ENCODE measurements at places on chromosomes 12 and 14.
A peak's percentile ranks its signal among the peaks of the same experiment; 100 is the strongest.

GRCh38 chr12:104456417-104456949 is at the start of gene CHST11:
TSS of gene CHST11 (plus strand) at chr12:104456948.
- DNase-seq: peak; percentile 91

DNA sequence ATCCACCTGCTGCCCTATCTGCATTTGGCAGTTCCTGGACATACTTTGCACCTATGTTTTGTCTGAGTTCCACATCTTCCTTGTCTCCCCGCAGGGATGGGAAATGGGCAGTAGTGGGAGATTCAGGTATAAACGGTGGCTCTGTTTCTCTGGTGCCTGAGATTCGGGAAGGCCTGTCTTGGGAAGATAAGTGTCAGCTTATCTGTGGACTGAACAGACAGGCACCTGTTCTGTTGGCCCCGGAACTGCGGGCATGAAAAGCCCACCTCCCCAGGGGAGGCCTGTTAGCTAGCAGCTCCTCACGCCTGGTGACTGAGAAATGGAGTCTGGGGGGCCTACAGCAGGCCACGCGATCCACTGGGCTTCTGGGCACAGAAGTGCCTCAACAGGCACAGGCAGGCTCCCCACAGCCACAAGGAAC is 5.8 kb downstream of the PHB2 start:
- DNase-seq: no peak

- no peak for DNase-seq
Observed at GRCh38 chr14:45728434-45729225, 475.6 kb upstream of the MIS18BP1 start.

DNA sequence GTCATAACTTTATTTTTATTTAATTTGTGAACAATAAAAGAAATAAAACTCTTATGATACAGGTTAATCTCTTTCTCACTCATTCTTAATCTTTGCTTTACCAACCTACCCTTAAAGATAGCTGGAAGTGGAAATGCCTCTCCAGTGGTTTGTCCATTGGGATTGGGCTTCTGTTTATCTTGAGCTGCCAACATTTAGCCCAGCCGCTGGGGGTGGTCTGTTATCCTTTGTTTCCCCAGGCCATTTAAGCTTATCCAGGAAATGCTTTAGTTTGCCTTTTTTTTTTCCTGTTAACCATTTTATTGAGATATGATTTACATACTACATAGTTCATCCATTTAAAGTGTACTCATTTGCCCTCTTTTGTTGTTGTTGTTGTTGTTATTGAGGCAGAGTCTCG is 8.2 kb downstream of the TDG start:
- DNase-seq: no peak

DNA sequence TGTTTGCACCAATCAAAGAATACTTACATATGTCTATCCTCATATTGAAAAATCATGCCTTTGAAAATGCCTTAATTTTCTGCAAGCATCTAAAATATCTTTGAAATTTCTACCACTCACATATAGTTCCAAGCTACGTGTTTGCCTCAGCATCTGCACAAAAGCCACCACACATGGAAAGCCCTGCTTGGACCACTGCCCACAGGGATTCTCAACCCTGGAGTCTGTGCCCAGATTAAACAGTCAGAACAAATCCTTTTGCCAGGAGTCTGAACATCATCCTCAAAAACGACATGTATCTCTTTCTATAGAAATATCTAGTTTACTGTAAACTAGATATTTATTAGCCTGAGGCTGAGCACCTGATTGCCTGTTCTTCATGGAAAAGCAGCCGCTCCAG is 32.6 kb downstream of the ARMH4 start:
- no peak for DNase-seq

DNA sequence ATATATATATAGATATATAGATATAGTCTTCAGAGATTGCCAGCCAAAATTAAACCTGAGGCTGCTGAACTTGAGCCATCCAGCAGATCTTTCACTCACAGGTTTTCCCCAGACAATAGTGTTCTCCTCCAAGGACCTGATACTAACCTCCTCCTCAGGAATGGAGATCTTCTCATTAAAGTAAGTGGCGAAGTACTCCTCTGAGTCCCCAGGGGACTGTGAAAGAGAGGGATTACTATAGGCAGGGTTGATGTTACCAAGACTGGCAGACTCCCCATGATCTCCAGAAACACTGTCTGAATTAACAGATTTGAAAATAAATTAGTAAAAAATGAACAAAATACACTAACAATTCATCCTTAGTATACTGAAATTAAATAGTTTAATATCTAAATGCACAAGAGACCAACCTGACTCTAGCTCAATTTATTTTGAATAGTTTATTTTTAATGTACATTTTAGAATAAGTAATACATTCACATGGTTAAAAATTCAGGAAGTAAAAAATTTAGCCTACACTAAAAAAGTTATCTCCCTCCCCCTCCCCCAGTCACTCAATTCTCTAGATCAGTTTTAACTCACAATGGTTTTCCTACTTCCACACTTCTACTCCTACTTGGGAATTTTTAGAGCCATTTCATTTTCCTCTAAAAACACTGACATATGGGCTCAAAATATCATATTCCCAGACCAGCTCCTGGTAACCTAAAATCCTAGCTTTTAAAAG is 17.7 kb downstream of the SLC11A2 start:
- DNase-seq: no peak

DNA sequence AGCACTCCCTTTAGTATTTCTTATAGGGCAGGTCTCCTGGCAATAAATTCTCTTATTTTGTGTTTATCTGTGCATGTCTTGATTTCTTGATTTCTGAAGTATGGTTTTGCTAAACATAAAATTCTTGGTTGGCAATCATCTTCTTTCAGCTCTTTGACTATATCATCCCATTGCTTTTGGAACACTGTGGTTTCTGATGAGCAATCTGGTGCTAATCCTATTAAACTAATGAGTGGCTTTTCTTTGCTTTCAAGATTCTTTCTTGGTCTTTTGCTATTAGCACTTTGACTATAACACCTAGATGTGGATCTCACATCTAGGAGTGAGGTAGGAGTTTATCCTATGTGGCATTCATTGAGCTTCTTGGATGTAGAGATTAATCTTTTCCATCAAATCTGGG is 120.7 kb upstream of the MED13L start:
- no peak for DNase-seq

DNA sequence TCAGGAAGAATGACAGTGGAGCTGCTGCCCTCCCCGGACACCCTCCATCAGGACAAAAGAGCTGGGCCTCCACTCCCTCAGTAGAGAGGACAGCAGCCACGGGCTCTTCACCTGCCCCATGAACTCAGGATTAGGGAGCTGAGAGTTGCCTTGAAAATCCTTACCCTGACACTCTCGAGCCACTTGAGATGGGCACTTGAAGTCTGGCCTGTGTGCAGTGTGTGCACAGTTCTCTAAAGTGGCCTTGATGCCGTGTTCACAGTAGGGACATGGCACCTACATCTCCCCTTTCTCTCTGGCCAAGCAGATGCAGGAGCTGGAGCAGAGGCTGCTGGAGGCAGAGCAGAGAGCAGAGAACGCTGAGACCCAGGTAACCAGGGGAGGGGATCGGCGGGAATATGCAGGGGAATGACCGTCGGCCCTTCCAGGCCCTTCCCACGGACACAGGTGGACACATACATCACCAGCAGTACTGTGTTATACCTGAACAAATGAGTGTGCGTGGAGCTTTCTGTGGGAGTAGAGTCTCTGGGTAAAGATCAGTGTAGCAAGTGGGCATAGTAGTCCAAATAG is 22.5 kb downstream of the PLEKHH1 start:
- DNase-seq: no peak

DNA sequence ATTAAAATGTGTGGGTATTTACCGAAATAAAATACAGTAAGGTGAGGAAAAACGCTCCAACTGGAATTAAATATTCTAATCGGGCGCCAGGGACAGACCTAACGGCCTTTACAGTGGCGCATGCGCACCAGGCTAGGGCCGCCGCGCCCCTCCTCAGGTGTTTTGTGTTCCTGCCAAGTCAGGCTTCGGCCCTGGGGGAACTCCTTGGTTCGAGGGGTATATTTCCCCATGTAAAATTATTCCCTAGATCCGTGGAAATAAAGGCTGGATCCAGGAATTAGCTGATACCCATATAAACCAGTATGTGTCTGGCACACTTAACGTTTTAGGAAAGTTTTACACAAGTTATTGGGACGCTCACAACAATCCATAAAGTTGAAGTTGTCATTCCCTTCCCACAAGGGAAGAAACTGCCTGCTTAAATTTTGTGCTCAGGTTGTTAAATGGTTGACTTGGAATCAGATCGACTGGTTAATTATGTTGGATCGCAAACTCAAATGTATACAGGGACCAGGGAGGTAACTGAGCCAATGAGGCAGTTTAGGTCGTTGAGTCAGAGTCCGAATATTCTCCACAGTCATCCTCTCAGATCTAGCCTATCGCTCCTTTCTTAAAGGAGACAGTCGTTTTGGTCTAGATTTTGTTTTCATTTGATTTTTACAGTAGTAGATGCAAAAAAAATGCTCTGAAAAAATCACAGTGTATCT is 621 bp upstream of the ANAPC7 start:
- peak; percentile 90 for DNase-seq

GRCh38 chr14:94401083-94401482 is 12.7 kb upstream of the SERPINA1 start:
- DNase-seq: no peak

DNA sequence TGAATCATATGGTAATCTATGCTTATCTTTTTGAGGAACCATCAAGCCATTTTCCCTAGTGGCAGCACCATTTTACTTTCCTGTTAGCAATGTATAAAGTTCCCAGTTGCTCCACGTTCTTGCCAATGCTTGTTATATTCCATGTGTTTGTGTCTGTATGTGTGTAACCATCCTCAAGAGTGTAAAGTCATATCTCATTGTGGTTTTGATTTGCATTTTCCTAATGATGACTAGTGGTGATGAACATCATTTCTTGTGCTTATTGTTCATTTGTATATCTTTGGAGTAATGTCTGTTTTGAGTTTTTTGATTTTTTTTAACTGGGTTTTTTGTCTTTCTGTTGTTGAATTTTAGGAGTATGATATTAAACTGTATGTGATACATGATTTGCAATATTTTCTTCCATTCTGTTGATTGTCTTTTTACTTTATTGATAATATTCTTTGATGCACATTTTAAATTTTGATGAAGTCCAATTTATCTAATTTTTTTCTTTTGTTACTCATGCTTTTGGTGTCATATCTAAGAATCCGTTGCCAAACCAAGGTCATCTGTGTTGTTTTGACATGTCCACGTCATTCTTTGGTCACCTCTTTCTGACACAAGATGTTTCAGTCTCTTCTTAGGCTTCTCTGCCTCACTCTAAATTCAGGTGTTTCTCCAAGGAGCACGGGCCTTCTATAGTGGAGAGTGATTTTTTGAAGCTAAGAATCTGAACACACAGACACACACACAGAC is 36.1 kb downstream of the PPHLN1 start:
- DNase-seq: no peak

- no peak for DNase-seq
Observed at GRCh38 chr12:52070185-52070925, 577 bp downstream of the ATG101 start.

GRCh38 chr12:32568228-32568627 is 110.9 kb upstream of the DNM1L start:
- DNase-seq: no peak

- DNase-seq: no peak
Observed at GRCh38 chr12:2363836-2364609, 311.2 kb downstream of the CACNA1C start.

- no peak for DNase-seq
Observed at GRCh38 chr12:42373669-42374068, 47.7 kb downstream of the PPHLN1 start.

GRCh38 chr12:46818642-46819041 is 7.2 kb downstream of the SLC38A4 start:
- DNase-seq: no peak

DNA sequence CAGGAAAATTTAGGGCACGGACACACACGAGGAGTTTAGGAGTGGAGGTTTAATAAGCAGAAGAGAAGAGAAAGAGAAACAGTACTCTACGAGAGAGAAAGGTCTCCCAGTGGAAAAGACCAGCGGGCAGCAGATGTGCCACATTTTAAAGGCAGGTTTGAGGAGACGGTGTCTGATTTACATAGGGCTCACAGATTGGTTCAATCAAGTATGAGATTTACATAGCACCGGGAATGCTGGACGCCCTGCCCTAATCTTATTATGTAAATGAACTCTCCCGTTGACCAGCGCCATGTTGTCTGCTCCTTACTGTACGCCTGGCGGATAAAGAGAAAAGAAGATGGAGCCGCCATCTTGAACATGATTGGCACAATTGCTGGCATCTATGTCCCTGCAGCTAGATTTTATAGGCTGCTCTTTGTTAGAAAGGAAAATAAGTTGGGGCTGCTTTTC is 17.9 kb downstream of the NFKBIA start:
- peak; percentile 97 for DNase-seq

DNA sequence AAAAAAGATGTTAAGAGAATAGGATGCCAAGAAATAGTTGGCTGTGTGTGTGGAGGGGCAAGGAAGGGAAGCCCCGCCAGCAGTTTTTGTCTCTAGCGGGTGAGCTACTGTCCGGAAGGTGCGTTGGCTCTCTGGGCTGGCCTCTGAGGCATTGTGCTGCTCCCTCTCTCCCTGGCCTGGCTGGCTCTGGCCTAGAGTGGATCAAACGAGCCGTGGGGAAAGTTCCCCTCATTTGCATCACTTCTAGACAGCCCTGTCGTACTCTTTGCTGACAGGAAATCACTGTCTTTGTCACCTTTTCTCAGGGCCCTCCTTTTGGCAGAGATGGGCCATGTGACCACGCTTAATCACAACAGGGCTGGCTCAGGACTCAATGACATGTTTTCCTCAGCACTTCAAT is 236.1 kb upstream of the NPAS3 start:
- no peak for DNase-seq

- no peak for DNase-seq
Observed at GRCh38 chr12:47757364-47757839, 1.3 kb downstream of the RAPGEF3 start.

- no peak for DNase-seq
Observed at GRCh38 chr14:71061458-71061857, 154.2 kb downstream of the PCNX1 start.

DNA sequence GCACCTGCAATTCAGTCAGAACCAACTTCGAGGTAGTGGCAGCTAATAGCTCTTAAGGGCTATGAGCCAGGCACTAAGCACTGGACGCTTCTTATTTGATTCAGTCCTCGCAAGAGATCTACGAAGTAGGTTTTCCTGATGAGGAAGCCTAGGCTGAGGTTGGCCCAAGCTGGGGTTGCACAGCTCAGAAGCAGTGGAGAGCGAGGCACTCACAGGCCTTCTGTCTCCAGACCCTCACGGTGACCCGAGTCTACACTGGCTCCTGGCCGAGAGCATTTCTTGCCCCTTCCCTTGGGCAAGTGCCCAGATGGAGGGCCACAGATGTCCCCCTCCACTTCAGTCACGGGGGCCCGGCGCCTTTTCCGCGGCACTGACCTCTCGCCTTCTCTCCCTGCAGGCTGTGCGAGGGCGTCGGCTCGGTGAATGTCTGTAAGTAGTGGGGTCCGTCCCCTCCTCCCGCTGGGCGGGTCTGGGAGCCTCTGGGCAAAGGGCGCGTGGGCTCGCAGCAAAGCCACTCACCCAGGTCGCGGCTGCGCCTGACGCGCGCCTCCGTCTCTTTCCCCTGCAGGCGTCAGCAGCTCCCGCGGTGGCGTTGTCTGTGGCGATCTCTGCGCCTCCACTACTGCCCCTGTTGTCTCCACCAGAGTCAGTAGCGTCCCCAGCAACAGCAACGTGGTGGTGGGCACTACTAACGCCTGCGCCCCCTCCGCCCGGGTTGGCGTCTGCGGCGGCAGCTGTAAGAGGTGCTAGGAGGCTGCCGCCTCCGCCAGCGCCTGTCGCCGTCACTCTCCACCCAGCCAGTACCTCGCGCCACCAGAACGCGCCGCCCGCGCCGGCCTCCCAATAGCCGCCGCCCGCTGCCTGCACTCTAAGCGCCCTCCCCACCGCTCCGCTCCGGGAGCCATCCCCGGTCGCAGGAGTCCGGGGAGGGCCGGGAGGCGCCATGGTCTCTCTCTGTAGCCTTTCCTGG is 13.1 kb downstream of the KRT83 start:
- DNase-seq: peak; percentile 27

- no peak for DNase-seq
Observed at GRCh38 chr12:68374307-68374982, 42.3 kb upstream of the MDM1 start.
